ENCODE measurements at places on chromosomes 1 and 21. TPM values are rescaled to one million over a fixed set of nuclear protein-coding genes. Genes with fewer than 3 reads are reported as not detected.

The DDI2 gene
- 4.4 TPM for total RNA-seq

The AMY1C gene
- not detected for total RNA-seq

The PHLDA3 gene
- 6.4 TPM for total RNA-seq

The FBXO28 gene
- 26.6 TPM for total RNA-seq

The MAP3K21 gene
- total RNA-seq: not detected

The GPR161 gene
- 5.4 TPM for total RNA-seq

Data from RPMI7951 (cell line).